Stimulated activated CD4-positive, alpha-beta T cell treated with anti-CD3 and anti-CD28 coated beads, Interleukin-12 subunit alpha, Interleukin-12 subunit beta, amount 100 ng/mL, for 24 hours (primary cell): ENCODE measurements at places on chromosomes 3 and 15.

DNA sequence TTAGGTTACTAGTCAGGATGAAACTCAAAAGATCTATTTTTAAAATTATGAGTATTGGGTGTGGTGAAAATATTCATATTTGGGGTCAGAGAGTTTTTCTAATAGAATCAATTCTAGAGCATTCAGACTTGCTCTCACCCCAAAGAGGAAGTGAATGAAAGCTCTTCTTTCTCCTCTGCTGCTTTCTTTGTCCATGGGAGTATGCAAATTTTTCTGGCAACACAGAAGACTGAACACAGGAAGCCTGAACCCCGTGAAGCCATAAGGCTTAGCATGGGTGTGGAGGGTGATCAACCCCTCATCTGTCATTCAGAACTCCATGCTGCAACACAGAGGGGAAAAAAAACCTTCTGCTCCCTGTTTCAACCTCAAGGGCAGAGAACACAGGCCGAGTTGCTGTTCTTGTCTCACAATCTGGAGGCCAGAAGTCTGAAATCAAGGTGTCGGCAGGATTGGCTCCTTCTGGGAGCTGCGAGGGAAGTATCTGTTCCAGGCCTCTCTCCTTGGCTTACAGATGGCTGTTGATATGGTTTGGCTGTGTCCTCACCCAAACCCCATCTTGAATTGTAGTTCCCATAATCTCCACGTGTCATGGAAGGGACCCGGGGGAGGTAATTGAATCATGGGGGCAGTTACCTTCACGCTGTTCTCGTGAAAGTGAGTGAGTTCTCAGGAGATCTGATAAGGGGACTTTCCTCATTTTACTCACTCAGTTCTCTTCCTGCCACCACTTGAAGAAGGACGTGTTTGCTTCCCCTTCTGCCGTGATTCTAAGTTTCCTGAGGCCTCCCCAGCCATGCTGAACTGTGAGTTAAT, 33.7 kb upstream of the CD47 start:
- DNase-seq = peak; percentile 62

DNA sequence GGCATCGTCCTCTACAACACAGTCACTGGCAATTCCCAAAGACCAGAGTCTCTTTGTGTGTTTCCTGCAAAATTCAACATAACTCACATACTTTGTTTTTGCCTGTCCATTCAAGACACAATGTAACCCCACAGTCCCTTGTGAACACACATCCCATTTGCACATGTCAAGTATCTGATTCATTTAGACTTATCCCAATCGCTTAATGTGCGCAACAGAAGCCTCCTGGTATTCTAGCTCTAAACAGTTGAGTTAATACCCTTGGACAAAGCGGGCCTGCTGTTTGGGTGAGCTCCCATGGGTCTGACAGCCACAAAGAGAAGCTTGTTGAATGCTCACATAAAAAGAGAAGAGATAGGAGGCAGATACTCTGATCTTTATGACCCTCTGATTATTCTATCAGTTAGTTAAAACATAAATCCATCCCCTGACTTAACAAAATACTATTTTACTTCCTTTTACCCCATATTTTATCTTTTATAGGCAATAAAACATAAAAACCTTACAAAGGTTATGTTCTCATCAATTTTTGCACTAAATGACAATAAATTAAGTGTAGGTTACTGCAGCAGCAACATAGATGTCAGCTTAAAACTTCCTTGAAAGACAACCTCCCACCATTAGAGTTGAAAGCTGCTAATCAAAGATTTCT, 79.4 kb downstream of the ANXA2 start:
- DNase-seq = no peak

DNA sequence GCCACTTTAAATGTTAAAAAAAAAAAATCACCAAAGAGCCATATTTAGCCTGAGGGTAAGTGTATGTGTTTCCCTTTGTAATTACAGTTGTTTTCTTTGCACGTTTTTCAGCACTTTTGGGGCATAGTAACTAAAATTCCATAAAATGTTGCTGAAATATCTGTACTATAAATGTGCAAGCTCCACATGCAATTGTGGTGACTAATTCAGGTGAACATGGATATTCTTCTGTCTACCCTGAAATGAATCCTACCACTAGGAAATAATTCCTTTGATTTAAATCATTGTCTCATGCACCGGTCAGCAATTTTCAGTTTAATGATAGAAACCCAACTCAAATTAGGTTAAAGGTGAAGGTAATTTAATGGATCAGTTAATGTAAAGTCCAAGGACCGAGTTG, 13.1 kb upstream of the TFG start:
- DNase-seq = no peak

- DNase-seq = no peak
These were observed 159.5 kb downstream of the TIGIT start for GRCh38 chr3:114453361-114453780.

GRCh38 chr15:90401495-90401894, 13.5 kb downstream of the IQGAP1 start:
- DNase-seq = no peak

GRCh38 chr3:13547591-13548371, 1.1 kb upstream of the FBLN2 start:
- no peak for DNase-seq

DNA sequence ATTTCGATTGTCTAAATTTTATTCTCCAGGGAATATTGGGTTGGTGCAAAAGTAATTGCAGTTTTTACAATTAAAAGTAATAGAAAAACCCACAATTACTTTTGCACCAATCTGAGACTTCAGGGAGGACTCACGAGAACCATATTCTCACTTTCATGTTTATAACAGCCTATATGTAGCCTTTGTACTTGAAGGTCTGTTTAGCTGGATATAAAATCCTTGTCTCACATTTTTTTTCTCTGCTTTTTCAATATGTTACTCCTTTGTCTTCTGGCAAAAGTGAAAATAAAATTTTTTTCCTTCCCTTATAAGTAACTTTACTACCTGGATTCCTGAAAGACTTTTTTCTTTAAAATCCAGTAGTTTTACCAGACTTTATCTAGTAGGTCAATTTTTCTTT, 9.2 kb downstream of the SIDT1 start:
- DNase-seq = no peak

- no peak for DNase-seq
These were observed 60.1 kb upstream of the GALNT15 start for GRCh38 chr3:16114429-16114828.
